ENCODE measurements at places on chromosomes 12 and 14.
A peak's percentile ranks its signal among the peaks of the same experiment; 100 is the strongest.

DNA sequence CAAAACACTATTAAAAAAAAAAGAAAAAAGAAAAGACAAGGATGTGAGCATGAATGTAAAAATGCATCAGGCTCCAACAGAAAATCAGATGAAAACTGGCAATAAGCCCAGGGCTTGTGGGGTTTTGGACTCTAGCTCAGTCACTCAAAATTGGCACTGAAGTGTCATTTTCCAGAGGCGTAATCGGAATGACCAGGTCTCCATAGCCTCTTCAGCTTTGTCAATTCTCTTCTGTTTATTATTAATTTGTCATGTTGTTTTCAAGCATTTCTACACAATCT, 137.2 kb upstream of the TRHDE start:
- no peak for DNase-seq

DNA sequence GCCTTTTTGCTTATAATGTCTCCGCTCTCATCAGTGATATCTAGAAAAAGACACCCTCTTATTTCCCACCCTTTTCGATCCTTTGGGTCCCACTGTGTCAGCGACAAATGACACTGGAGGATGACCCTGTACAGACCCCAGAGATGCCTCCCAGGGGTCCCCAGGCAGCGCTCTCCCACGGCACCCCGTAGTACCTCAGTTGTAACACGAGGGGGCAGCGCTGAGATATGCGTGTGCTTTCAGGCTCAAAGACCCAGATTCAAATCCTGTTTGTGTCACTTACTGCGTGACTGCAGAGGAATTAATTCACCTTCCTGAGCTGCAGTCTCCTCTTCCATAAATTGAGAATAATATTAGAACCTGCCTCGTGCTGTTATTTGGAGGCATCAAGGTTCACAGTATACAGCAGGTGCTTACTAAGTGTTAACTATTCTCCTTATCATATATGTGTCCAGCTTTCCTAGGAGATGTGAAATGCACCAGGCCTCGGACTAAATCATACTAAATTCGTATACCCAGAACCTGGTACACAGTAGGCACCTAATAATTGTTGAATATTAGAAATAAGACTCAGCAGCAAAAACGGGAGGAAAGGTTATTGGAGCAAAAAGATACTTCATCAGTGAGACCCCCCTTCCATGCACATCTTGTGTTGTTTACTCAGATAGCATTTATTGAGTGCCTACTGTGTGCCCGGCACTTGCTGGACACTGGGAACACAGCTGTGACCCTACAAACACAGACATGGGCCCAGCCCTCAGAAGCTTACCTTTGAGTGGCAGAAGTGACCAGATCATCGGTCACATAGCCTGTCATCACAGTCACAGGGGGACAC, 99.9 kb downstream of the PHETA1 start:
- peak; percentile 11 for DNase-seq

GRCh38 chr12:55728186-55728938, 447 bp downstream of the CD63 start:
- peak; percentile 74 for DNase-seq

DNA sequence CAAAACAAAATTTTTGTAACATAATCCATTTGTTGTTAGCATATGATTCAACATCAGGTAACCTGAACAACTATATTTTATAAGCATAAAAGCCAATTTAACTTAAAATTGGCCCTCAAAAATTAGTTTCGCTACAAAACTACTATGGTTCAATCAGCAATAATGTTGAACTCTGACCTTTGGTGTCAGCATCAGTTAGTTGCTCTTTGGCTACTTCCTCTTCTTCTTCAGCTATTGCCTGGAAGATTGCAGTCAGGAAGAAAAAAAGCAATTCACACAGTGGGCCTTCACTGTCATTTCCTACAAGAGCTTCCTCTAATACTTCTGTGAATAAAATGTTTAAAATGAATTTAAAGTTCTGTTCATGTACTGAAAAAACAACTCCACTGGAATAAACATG, 78.2 kb upstream of the CFL2 start:
- no peak for DNase-seq

GRCh38 chr12:133046698-133047097, 9.4 kb downstream of the ZNF84 start:
- DNase-seq: no peak

- peak; percentile 81 for DNase-seq
Measured at GRCh38 chr12:65876898-65877721, 52.8 kb downstream of the HMGA2 start.

GRCh38 chr12:125197326-125197725, 132.1 kb downstream of the AACS start:
- DNase-seq: no peak

DNA sequence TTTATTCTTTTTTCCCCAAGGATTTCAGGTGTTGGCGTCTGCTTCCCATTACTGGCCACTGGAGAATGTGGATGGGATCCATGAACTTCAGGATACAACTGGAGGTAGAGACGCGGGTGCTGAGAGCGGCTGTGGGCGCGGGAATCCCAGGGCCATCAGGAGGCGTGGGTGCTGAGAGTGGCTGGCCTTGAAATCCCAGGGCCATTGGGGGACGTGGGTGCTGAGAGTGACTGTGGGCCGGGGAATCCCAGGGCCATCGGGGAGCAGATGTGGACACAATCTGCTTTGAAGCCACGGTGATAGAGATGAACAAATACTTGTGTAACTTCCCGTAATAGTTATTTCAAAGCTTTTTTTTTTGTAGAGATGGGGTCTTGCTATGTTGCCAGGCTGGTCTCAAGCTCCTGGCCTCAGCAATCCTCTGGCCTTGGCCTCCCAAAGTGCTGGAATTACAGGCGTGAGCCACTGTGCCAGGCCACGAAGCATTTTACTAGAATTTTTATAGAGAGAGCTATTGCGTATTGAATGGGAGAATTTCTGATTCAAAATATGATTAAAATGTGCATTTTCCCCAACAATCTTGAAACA, 12.8 kb downstream of the ADGRD1 start:
- DNase-seq: no peak

GRCh38 chr14:39582028-39582654, 149.9 kb upstream of the FBXO33 start:
- DNase-seq: no peak

DNA sequence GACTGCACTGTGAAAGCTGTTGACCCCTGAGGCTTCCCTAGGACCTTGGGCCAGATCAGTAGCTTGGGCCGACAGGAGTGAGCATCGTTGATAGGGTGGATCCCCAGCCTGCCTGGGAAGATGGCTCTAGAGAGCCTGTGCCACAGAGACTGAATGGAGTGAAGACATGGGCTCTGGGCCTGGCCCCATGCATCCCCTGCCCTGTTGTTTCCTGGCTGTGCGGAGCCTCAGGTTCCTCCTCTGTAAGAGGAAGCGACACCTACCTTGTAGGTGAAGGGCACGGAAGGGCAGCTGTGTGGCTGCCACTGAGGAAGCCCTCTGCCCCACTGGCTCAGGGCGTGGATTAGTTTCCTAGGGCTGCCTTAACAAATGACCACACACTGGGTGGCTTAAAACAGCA, 23.9 kb downstream of the PLEKHG3 start:
- DNase-seq: no peak

- DNase-seq: no peak
Measured at GRCh38 chr12:93704122-93704521, 26.9 kb downstream of the CRADD start.

DNA sequence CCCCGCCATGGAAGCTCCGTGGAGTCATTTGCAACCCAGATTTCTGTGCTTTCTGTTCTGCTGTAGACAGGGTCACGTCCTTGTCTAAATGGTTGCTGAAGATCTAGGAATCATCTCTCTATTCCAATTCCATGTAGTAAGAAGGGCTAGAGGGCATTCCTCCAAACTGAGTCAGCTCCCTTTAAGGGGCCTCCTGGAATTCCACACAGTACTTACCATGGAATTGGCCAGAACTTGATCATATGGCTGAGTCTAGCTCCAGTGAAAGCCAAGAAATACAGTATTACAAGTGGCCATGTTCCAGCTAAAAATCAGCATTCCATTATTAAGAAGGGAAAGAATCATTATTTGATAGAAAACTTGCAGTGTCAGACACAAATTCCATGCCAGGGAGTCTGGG, 171.9 kb downstream of the PRKCH start:
- DNase-seq: peak; percentile 86

GRCh38 chr14:21038441-21039422, 3.4 kb upstream of the RNASE7 start:
- DNase-seq: peak; percentile 68

DNA sequence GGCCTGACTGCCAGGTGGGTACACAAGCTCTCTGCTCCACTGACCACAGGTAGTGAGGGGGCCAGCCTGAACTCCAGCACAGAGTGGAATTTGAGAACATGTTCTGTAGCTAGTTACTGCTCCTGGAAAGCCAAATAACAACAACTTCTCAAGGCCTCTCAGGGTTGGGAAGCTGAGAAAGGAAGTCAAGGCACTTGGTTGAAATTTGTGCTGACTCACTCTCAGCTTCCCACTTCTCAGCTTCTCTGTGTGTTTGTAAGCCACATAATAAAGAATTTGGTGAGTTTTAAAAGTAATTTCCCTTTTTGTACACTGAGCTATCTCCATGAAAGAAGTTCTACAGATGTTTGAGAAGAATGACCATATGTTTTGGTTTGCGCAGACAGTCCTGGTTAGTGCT, 234.9 kb downstream of the KTN1 start:
- no peak for DNase-seq

GRCh38 chr14:54654605-54655004, 87.7 kb downstream of the SAMD4A start:
- peak; percentile 36 for DNase-seq

DNA sequence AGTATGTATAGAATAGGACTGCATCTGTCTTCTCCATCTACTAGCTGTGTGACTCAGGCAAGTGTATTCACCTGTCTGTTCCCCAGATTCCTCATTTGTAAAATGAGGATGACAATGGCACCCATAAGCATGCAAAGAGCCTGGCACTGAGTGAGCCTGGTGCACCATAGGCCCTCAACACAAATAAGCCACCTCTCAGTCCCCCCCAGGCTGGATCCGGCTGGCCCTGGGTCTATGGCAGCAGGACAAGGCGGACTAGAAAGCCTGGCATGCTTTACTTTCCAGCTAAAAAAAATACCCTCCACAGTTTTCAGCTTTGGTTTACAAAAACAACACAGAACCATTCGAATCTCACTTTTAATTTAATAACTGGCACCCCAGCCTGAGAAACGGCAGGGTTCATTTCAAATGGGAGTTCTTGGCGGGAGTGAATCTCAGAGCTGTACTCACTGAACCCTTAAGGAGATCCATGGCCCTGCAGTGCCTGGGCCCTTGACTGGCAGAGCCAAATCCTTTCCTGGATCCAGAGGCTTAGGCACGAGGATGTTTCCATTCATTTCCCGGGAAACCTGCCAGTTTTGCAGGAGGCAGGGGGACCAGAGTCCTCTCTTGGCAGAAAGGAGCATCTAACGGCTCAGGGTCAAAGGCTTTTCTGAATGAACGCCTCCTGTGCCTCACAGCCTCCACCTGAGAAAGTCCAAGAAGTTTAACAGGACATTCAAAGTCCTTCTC, 17.7 kb downstream of the SYNE3 start:
- no peak for DNase-seq
